ENCODE measurements at places on chromosomes 3 and 15. TPM values are rescaled to one million over a fixed set of nuclear protein-coding genes. Genes with fewer than 3 reads are reported as not detected.

DNA sequence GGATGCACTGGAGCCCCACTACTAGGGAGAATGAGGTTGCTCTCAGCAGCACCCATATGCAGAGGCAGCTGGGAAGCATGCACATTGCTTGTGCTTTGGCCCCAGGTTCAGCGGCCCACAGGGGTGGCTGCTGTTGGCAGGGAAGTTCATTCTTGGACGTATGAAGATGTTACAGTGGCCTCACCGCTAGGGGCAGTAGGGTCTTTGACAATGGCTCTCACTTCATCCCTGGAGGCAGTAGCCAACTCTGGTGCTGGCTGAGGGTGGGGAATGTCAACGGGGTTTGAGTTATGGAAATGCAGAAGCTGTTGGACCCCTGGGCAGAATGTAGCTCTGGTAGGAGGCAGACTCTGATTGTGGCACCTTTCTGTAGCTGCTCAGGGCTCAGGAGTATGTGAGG lies 279.9 kb downstream of the SCAPER start:
- no peak overlapping the region for H3K27ac ChIP-seq
- H3K4me3 ChIP-seq: no peak overlapping the region
- no peaks in the 10 kb centered on the region for H3K27me3 ChIP-seq

- no peak overlapping the region for H3K4me3 ChIP-seq
- H3K27me3 ChIP-seq: no peaks in the 10 kb centered on the region
- DNase-seq: no peak
- no peaks in the 10 kb centered on the region for H3K4me1 ChIP-seq
- H3K27ac ChIP-seq: no peak overlapping the region
- peaks cover 3% of the 10 kb centered on the region for H3K36me3 ChIP-seq
Observed at GRCh38 chr3:125261031-125261430, 48.5 kb upstream of the SLC12A8 start.

Gene ROBO1
- total RNA-seq: 13.4 TPM

- H3K36me3 ChIP-seq: no peaks in the 10 kb centered on the region
- no peaks in the 10 kb centered on the region for H3K27me3 ChIP-seq
- H3K4me3 ChIP-seq: no peak overlapping the region
- H3K4me1 ChIP-seq: no peaks in the 10 kb centered on the region
- no peak for DNase-seq
Observed at GRCh38 chr3:72120806-72121778, 336.1 kb upstream of the PROK2 start.

Gene SH3GL3
- total RNA-seq: 5.5 TPM

- no peak for DNase-seq
- H3K27me3 ChIP-seq: no peaks in the 10 kb centered on the region
- H3K27ac ChIP-seq: no peak overlapping the region
- no peaks in the 10 kb centered on the region for H3K4me1 ChIP-seq
- no peaks in the 10 kb centered on the region for H3K36me3 ChIP-seq
- H3K4me3 ChIP-seq: no peak overlapping the region
Observed at GRCh38 chr3:38318766-38319671, 27.6 kb upstream of the XYLB start.

DNA sequence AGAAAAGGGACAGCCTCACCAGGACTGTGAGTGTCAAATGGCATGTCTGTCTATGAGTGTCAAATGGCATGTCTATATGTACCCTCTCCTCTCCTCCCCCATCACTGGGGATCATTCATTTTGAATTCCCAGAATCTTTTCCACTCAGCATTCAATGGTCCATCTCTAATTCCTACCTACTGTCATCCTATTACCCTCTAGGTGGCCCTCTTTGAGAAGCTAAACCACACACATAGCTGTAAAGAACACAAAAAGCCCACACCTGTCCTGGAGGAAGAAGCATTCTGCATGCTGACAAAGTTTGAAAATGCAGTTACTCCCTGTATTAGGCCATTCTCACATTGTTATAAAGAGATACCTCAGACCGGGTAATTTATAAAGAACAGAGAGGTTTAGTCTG lies 46.2 kb upstream of the PYDC2 start:
- H3K36me3 ChIP-seq: no peaks in the 10 kb centered on the region
- H3K27me3 ChIP-seq: no peaks in the 10 kb centered on the region
- H3K4me3 ChIP-seq: no peak overlapping the region
- DNase-seq: no peak
- H3K27ac ChIP-seq: no peak overlapping the region

- DNase-seq: no peak
- peaks cover 47% of the 10 kb centered on the region for H3K36me3 ChIP-seq
- H3K27ac ChIP-seq: no peak overlapping the region
- no peak overlapping the region for H3K4me3 ChIP-seq
- no peaks in the 10 kb centered on the region for H3K27me3 ChIP-seq
- H3K4me1 ChIP-seq: no peaks in the 10 kb centered on the region
Observed at GRCh38 chr3:52733256-52733891, 27.5 kb downstream of the SPCS1 start.

- DNase-seq: no peak
- H3K27me3 ChIP-seq: no peaks in the 10 kb centered on the region
- H3K4me3 ChIP-seq: no peak overlapping the region
- peaks cover 20% of the 10 kb centered on the region for H3K4me1 ChIP-seq
- no peaks in the 10 kb centered on the region for H3K36me3 ChIP-seq
Observed at GRCh38 chr3:126912027-126912422, 70.9 kb upstream of the PLXNA1 start.

Measured in upper lobe of left lung (tissue), 6 donors.